Hindlimb muscle (tissue), 1 donor: ENCODE measurements at places on chromosomes 2 and 18. TPM values are rescaled to one million over a fixed set of nuclear protein-coding genes. Genes with fewer than 3 reads are reported as not detected.

DNA sequence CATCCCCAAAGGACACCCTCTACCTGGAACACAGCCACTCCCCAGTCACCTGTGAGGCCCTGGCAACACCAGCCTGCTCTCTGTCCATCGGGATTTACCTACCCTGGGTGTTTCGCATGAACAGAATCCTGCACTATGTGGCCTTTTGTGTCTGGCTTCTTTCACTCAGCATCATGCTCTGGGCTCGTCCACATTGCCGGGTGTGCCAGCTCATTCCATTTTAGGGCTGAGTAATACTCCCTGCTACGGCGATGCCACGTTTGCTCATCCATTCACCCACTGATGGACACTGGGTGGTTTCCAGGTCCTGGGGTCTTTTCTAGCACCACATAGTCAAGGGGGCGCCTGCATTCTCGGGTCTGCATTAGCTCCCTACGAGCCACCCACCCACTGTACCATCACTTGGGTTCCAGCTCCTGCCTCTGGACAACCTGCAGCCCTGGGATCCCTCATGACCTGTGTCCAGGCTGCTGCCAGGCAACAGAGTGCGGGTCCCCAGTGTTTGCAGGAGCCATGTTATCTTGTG, 22.0 kb downstream of the KCNF1 start:
- no peak for DNase-seq

FOXD4L1 gene
- 4.4 TPM for polyA plus RNA-seq

DNA sequence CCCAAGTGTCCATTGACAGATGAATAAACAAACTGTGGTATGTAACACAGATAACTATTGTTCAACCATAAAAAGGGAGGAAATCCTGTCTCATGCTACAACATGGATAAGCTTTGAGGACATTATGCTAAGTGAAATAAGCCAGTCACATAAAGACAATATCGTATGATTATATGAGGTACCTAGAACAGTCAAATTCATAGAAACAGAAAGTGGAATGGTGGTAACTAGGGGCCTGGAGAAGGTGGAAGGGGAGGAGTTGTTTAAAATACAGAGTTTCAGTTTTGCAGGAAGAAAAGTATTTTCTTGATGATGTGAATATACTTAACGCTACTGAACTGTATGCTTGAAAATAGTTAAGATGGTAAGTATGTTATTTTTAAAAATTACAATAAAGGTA, 304.6 kb upstream of the CXCR4 start:
- no peak for DNase-seq

- no peak for DNase-seq
These were observed 15.6 kb downstream of the IL18RAP start for GRCh38 chr2:102438578-102438977.

CXCR4 gene
- polyA plus RNA-seq: 30.0 TPM

DNA sequence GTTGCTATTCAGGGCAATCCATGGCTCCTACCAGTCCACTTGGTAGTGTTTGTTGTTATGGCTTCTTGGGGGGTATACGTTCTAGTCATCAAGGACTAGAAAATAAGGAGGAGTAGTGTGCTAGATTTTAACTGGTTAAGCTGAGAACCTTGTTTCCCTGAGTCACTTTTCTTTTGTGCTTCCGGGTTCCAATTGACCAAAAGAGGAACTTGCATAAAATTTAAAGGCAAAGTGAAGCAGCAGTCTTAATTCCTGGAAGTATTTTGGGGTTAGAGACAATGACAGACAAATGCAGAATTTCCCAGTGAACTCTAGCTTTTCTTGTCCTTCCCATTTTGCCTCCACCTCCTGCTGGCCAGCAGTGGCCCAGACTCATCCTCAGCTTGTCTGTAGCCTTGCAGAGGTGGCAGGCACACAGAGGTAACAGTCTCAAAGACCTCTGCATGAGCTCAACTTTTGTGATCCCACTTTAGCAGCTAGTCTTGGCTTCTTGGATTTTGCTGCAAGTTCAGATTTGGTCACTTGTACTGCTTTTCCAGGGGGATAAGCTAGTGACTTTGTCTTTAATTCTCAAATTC, 1105.8 kb upstream of the NXPH2 start:
- no peak for DNase-seq

DNA sequence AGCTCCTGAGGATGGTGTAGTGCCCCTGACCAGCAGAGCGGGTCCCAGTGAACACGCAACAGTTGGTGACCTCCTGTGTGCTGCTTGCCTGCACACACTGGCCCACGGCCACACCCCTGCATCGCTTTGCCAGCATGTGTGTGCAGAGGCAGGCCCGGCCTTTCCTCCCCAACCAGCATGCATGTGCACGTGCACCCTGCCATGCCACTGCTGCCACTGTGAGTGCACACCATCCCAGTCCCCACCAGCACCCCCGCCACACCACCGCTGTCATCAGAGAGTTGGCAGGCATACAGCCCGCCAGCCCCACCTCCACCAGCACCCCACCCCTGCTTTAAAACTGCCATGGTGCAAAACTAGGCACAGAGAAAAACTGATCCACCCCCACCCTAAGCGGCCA, 197.4 kb upstream of the SRD5A2 start:
- DNase-seq: no peak

TET3 gene
- polyA plus RNA-seq: 11.4 TPM

DNA sequence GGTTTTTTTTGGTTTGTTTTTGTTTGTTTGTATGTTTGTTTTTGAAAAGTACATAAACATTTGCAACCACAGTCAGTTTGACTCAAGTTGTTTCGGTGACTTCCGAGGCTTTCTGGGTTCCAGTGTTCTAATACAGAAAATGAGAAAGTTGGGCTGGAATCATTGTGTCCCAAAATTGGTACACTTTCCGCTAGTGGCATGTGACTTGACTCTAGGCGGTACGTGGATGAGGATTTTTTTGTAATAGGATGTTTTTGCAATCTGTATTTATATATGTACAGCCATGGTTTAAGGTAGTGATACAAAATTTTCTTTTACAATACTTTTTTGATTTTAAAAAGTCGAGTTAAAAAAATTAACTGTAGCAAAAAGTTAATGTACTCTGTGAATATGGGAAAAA, 1.7 kb downstream of the MFF start:
- DNase-seq: no peak

HOXD9 gene
- 10.5 TPM for polyA plus RNA-seq

DNA sequence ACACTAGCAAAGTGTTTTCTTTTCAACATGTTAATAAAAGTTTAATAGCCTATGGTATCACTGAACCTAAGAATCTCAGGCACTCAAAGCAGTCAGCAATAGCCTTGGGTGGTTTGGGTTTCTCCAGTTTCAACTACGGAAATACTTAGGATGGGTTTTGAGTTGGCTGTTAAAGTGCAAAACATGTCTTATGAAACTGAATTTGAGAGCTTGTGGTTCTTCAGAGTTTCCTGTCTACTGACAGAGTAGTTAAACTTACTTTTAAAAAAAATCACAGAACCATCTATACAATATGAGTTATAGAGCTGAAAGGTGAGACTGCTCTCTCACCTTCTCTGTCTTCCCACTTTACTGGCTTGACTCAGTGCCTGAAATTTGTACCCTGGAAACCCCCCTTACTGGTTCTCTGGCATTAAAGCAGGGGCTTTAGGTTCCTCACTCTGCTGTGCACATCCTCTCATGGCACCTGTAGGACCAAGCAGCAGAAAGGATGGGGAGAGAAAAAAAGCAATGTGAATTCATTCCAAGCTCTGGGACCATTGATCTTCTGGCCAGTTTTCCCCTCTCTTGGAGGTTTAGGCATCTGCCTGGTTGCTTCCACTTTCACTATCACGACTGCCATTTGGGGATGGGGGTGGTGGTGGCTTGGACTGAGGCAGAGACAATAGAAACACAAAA, 18.1 kb downstream of the CCDC141 start:
- no peak for DNase-seq

E2F6 gene
- polyA plus RNA-seq: 18.8 TPM

DNA sequence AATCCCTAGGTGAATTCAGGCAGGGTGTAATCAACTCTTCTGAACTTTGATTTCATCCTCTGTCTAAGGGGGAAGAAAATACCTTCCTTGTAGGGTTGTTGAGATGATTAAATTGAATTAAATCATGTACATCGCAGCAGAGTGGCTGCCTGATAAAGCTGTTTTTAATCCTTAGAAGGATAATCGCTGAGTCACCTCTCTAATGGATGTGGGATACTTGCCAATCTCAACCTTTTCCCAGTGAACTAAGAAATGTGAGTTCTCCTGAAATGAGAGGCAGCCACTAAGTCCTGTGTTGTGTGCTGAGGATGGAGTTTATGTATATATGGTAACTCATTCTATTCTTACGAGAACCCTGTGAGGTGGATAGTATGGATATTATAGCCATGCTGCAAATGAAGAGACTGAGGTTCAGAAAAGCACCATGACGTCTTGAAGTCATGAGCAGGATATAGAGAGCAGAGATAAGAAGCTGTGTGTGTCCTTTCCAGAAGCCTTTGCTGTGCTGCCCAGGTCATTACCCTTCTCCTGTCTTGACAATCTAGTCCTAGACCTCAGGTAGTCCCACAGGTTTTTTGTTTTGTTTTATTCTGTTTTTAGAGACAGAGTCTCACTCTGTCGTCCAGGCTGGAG, 93.3 kb downstream of the HNRNPLL start:
- DNase-seq: no peak

DSG3 gene
- 0.12 TPM for polyA plus RNA-seq

DNA sequence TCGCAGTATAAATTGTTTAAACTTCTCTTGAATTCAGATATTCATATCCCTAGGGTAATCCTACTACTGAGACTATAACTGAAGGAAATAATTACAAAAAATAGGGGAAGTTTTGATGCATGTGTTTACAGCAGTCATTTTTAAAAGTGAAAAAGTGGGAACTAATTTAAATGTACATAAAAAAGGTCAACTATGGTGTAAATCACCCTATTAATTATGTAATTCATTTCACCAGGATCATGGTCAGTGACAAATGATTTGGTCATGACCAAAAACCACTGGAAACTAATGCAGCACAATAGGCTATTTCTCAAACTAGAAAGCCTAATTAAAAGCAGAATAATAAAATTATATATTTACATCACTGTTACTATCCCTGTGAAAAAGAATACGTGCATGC, 5.0 kb upstream of the CNGA3 start:
- DNase-seq: no peak

GRCh38 chr2:54691445-54692135, 31.9 kb upstream of the EML6 start:
- no peak for DNase-seq

- DNase-seq: no peak
These were observed 234.0 kb downstream of the HAUS1 start for GRCh38 chr18:46338205-46338604.

DNA sequence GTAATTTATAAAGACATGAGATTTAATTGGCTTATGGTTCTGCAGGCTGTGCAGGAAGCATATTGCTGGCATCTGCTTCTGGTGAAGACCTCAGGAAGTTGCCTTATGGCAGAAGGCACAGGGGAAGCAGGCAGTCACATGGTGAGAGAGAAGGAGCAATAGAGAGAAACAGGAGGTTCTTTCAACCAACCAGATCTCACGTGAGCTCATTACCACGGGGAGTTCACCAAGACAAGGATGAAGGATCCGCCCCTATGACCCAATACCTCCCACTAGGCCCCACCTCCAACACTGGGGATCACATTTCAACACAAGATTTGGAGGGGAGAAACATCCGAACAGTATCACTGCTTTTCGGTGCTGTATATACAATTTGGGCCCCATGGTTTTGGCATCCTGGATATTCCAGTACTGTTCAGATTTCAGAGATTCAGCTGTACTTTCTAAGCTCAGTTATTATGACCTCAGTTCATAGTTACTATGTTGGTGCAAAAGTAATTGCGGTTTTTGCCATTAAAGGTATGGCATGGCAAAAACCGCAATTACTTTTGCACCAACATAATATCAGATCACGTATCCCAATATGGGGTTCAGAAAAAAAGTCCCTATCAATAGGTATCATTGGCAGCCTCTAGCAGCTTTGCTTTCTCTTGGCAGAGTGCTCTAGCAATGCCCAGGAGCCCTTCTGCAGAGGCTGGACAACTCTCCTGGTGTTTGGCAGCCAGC, 189.6 kb upstream of the SIX3 start:
- no peak for DNase-seq

GRCh38 chr2:10579441-10579840, 110.3 kb downstream of the NOL10 start:
- no peak for DNase-seq

DNA sequence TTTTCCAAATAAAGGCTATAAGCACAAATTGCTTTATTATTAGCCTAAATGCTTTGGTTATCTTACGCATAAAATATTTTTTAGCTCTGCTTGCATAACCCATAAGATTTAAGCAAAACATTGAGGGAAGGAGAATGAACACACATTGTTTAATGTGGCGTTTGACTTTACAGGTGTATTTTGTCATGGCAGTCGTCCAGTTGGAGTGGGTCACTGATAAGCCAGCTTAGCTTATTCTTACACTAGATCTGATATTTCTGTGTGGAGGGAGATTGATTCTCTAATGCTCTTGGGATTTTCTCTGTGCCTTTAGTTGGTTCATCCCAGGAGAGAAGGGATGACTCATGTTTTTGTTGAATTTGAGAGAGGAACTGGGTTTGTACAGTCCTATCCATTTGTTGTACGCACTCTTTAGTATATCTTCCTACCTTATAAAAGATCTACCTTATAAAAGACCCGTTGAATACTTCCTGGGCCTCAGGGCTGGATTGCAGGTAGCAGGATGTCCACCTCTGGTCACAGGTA, 47.5 kb upstream of the ACYP2 start:
- no peak for DNase-seq

PSTPIP2 gene
- 1.9 TPM for polyA plus RNA-seq

GRCh38 chr2:43178602-43179542, 47.5 kb downstream of the ZFP36L2 start:
- peak; percentile 71 for DNase-seq

- DNase-seq: no peak
These were observed 286.9 kb downstream of the CTNNA2 start for GRCh38 chr2:79799729-79800128.

DNA sequence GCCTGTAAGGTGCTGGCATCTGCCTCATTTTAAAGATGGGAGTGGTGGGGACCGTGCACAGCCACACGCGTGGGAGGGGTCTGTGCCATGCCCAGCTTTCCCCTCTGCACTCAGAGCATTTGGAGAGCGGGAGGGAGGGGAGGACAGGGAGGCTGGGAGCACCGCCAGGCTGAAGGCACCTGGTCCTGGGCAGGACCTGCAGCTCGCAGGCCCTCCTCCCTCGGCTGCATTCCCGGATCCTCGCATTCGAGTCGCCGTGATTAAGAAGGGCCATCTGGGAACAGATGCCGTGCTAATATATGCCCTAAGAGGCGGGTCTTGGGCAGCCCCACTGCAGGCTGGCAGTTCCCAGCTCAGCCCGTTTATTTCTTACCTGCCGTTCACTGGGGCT, 84.0 kb downstream of the PTGR3 start:
- DNase-seq: no peak

DNA sequence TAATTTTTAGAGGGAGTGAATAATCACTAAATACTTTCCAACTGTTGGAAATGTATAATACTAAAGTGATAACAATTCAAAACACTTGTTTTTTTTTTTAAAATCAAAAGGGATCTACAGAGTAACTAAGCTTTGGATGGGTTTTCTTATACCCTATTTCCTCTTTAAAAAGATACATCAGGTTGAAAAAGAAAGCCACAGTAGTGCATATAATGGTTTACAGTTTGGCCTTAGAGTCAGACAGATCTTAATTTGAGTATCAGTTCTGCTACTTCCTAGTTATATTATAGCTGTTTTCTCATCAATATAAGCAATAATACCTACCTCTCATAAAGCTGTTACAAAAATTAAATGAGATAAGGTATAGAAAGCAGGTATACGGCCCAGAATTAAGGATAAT, 28.5 kb downstream of the PSME4 start:
- no peak for DNase-seq

GRCh38 chr2:211138551-211138950, 582.2 kb downstream of the CPS1 start:
- DNase-seq: no peak
